Right forelimb (tissue), 1 donor: ENCODE measurements at places on chromosomes 11 and 22.

- DNase-seq, result no peak
Measured at GRCh38 chr11:124736736-124737135, 3.0 kb upstream of the NRGN start.

DNA sequence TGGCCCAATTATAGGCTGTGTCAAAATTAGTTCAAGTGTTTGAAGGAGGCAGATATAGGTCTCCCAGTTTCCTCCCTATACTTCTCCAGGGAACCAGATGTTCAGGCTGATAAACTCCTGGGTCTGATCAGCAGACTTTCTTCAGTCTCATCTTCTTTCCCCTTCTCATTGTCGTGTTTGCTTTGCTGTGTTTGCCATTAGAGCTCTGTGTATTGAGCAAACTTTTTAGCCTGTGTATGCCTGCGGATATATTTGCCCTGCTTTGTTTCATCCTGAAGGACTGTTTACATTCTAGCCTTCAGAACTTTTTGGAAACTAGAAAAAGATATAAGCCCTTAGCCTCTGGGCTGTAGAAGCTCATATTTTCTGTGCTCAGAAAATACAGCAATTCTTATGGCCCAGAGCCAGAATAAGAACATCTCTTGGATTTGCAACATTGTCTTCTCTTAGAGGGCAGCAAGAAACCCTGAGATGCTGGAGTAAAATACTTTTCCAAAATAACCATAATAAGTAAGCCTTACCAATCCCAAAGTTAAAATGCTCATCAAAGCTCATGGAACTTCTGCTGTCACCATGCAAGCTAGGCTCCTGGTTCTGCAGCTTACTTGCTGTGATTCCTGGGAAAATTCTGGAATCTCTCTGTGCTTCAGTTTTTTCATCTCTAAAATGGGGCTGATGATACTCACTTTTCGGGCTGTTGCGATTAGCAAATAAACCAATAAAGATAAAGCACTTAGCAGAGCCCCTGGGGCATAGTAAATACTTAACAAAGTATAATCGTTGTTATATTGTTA lies 34.1 kb upstream of the ME3 start:
- DNase-seq, result no peak

DNA sequence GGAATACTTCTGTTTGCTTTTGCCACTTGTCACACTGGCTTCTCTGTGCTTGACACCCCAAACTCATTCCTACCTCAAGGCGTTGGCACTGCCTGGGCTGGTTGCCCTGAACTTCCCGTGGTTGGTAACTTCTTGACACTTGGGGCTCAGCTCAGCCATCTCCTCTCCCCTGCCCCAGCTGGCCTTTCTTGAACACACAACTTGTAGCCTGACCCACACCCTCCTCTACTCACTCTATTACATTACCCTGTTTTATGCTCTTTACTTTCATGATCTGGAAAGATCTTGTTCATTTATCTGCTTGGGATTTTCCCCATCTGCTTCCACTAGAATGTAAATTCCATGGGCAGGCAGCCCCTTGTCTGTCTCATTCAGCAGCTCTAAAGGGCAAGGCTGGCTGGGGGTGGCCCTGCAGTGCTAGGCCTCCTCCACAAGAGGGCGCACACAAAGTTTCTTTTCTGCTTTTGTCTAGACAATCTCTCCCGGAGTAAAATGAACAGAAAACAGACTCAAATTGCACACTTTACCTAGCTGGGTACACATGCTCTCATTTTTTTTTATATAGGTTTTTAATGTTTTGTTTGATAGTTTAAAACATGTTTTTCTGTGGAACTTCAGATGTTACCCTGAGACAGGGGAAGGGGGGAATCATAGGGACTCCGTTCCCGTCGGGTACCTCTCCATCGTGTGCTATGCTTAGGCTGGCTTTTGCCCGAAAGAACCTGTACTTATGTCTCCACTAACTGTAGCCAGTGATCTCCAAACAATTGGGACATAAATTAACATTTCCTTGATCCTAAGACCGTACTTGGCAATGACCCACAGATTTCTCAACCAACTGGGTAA lies 16.4 kb upstream of the MRGPRX2 start:
- peak; percentile 74 for DNase-seq

DNA sequence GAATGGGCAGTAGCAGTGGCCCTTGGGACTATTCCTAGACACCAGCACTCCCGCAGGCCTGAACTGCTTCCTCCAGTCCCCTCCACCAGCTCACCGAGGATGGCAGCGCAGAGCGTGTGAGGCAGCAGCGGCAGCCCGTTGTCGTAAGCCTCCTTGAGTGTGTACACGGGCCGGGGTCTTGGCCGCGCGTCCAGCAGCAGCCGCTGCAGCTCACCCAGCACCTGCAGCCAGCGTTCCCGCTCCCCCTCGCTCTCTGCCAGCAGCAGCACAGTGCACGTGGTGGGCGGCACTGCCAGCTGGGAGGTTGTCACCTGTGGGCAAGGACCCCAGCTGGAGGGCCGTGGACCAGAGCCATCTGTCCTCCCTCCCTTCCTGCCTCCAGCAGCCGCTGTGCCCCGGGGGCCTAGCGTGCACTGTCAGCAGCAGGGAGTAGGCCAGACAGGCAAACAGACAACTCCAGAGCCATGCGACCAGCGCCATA lies 13.0 kb downstream of the CDC42BPG start:
- no peak for DNase-seq

- no peak for DNase-seq
Measured at GRCh38 chr22:45475851-45476514, 26.7 kb upstream of the FBLN1 start.

GRCh38 chr11:73141031-73141308 lies 1.1 kb downstream of the FCHSD2 start:
- DNase-seq, result no peak

DNA sequence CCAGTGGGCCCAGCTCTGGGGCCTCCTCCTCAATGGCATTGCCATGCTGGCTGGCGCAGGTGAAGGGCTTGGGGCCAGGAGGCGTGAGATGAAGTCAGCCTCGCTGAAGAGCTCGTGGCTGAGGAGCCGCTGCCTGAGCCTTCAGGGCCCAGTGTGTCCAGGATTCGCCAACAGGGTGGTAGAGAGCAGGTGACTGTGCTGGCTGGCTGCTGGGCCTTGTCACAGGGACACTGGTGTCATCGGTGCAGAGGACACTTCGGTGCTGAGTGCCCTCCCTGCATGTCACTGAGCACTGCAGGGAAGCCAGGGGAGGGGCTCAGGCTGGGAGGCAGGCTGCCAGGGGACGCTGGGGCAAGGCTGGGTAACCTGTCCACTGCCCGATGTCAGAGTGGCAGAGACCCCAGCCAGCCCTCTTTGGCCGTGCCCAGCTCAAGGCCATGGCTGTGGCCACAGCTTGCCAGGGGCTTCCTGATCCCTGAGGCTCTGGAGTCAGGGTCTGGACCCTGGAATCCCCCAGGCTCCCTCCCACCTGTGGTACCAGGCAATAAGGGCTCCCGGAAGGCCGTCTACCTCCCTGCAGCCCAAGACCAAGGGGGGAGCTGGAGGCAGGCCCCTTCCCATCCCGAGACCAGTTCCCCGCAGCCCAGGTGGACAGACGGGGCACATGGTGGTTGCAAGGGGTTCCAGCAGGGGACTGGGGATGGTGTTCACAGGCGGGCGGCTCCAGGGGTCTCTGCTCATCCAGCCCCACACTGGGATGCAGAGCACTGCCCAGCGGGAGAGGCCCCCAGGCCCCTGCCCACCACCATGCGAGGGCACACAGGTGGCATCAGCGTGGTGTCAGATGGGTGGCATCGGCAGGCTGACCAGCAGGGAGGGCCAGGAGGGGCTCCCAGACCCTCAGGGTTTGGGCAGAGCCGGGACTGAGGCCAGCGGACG lies 63.9 kb downstream of the ARFGAP3 start:
- peak; percentile 42 for DNase-seq

DNA sequence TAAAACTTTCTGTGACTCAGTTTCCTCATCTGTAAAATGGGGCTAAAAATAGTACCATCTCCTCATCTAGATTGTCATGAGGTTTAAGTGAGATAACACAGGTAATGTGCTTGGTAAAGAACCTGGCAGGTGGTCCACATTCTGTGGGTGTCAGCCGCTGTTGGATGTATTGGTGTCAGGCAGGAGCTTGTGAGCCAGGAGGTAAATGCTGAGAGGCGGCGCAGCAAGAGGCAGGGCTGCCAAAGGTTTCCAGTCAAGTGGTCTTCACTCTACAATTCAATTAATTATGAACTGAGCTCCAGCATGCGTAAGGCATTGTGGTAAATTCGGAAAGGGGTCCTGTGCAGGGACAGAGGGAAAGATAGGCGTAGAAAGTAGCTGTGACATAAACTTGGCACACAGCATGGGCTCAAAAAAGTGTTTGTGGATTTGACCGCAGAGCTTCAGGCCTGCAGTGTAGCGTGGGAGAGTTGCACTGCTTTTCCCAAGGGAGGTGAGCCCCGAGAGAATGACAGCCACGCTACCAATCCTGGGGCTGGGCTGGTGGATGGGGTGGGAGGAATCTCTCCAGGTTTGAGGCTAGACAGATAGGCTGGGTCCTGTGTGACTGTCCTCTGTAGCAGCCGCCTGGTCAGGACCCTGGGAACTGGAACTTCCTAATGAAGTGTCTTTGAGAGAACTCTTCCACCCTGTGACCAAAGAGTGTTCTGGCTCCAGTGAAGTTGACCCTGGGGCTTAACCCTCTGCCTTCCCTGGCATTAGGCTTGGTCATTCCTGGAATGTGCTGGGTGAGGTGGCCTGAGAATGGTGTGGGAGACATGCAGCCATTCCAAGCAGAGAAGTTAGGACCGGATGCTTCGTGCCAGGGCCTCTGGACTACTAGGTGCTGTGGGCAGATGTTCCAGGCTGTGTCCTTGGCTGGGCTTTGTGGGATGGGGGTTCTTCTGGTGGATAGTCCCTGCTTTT lies 122.4 kb downstream of the FEZ1 start:
- DNase-seq, result no peak

- DNase-seq, result peak; percentile 47
Measured at GRCh38 chr22:48954781-48955311, 872.8 kb downstream of the BRD1 start.

GRCh38 chr22:28351476-28351875 lies 328.2 kb downstream of the TTC28 start:
- DNase-seq, result no peak

DNA sequence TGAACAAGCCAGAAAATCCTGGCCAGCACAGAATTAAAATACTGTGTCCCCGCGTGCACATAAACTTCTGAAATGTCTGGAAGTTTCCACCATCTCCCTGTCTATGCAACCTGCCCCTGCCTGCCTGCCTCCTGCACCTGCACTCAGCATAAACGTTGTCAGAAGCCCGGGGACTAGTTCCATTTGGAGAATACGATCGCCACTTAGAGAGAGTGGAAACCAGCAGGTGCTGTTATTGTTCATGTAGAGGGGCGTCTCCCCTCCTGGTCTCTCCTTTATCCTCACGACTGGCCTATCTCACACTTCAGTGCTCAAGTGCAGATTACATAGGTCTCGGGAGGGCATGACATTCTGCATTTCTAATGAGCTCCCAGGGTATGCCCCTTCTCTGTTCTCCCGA lies 35.6 kb downstream of the MPPED1 start:
- no peak for DNase-seq

- DNase-seq, result no peak
Measured at GRCh38 chr11:133343951-133344350, 188.3 kb downstream of the OPCML start.

GRCh38 chr11:117520201-117520600 lies 192.5 kb downstream of the CEP164 start:
- DNase-seq, result no peak

DNA sequence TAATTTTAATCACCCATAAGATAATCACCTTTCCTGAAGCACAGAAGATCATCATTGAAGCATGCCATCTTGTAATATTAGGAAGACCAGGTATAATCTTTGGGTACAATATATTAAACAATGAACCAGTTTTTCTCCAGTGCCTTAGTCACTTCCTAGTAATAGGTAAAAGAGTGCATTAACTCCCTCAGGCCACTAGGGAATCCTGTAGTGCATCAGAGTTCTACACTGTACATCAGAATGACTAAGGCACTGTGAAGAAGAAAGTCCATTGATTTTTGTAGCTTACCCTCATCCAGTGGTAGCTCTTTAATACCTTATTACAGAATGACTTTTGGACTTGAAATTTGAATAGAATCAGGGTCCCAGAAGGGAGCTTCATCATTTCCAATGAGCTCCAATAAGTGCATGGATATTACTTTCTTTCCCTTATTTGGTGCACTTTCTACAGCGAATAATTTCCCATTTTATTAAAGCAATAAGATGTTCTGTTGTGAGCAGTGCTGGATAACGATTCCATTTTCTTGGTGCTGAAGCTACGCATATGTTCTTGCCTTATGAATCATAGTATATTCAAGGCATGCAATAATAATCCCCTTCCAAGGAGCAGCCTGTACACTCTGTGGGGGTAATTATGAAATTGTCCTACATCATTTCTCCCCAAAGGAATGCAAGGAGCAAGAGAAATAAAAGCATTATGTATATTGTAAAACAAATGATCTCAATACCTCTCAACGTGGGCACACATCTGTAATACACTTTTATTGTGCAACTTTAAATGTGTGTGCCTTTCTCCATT lies 4.7 kb downstream of the C11orf87 start:
- DNase-seq, result no peak

DNA sequence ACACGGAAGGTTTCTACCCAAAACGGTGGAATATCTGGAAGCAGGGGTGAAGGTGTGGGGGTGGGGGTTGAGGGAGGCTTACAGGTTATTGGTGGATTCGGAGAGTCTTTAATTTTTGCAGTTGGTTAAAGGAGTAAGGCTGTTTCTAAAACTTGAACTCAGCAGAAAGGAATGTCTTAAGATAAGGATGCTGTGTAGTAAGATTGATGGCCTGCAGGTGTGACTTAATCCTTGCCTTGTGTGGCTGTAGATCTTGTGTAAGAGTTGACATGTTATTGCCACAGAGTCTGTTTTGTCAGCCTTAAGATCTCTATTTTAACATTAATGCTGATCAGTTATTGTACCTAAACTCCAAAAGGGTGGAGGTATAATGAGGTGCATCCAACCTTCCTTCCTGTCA lies 16.4 kb upstream of the OR6M1 start:
- no peak for DNase-seq

- DNase-seq, result no peak
Measured at GRCh38 chr11:113906516-113906915, 1.9 kb downstream of the HTR3B start.

GRCh38 chr22:22999523-22999922 lies 70.8 kb upstream of the GNAZ start:
- DNase-seq, result no peak

DNA sequence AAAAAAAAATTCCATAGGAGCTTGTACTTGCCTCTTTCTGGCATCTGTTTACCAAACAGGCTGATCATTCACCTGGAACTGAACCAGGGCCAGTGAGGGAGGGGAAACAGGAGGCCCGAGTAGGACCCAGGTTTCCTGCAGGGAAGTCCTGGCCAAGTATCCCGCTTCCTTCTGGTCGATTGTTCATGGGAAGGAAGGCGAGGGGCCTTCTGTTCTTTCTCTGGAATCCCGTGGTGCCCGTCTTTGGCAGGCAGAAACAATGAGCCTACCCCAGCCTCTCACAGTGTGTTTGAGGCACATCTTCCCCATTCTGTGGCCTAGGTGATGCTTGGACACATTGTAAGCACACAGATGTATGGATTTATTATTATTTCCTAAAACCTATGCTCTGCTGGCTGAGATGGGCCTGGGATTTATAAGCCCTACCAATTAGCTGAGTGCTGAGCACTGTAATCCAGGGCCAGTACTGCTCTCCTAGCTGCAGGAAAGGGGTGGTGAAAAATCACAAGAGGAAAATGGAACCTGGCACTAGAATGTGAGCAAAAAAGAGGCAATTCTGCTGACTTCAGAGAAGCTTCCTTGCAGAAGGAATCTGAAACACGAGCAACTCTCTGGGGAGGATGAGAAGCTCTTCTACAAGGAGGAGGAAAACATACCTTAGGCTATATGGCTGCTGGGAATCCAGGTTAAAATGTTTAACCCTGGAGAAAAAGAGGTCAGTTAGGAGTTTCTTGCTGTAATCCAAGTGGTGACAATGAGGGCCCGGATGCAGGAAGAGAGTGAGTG lies 53.5 kb downstream of the PRR5L start:
- no peak for DNase-seq

GRCh38 chr22:35630891-35631290 lies 13.8 kb upstream of the MB start:
- no peak for DNase-seq
